Endothelial cell (in vitro differentiated cells): ENCODE measurements at places on chromosomes 12 and 14. TPM values are rescaled to one million over a fixed set of nuclear protein-coding genes. Genes with fewer than 3 reads are reported as not detected.

- DNase-seq: peak; percentile 82
Measured at GRCh38 chr12:122031342-122032216, 9.9 kb downstream of the BCL7A start.

- no peak for DNase-seq
Measured at GRCh38 chr14:22388669-22389595, 200.1 kb downstream of the DAD1 start.

DNA sequence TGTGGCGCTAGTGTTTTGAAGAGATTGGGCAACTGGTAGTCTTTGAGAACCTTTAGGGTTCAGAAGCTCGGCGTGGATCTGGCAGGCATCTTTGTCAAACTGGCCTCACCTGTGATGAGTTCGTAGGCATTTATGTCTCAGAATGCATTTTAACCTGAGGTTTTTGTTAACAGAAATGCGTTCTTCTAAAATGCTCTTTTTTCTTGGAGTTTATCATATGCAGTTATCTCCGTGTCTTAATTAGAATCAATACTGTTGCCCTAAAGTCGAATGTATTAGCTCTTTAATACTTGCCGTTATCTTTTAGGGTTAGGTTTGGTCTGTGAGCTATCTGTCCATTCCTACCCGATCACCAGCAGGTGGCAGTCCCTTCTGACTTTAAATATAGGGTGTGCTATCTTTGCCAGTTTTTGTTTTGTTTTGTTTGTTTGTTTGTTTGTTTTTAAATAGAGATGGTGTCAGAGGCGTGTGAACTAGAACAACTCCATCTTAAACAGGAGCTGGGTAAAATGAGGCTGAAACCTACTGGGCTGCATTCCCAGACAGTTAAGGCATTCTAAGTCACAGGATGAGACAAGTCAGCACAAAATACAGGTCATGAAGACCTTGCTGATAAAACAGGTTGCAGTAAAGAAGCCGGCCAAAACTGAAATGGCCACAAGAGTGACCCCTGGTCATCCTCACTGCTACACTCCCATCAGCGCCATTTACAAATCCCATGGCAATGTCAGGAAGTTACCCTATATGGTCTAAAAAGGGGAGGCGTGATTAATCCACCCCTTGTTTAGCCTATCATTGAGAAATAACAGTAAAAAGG is 1.4 kb downstream of the ATF1 start:
- DNase-seq: peak; percentile 31

The TMEM179 gene
- 0.54 TPM for total RNA-seq

GRCh38 chr12:131041968-131042833 is 88.5 kb downstream of the ADGRD1 start:
- no peak for DNase-seq

- DNase-seq: no peak
Measured at GRCh38 chr14:79552778-79553177, 658.5 kb downstream of the DIO2 start.

The KRT85 gene
- not detected for total RNA-seq

DNA sequence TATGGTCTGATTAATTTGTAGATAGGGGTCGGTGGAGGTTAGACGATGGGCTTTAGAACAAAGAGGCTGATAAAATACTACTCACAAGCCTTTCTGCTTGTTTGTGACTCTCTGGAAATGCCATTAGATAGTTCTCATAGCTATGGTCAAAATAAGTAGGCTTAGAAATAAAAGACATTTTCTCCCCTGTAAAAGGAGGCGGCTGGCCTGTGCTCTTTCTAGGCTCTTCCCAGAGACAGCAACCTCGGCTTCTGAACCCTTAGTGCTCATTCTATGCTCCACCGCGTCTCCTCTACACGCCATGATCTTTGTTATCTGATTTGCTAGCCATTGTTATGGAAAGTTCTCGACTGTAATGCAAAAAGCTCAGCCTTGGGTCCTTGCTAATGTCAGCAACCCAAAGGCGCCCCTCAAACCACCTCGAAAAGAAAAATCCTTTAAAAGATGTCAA is 64.5 kb downstream of the CRADD start:
- DNase-seq: peak; percentile 9

DNA sequence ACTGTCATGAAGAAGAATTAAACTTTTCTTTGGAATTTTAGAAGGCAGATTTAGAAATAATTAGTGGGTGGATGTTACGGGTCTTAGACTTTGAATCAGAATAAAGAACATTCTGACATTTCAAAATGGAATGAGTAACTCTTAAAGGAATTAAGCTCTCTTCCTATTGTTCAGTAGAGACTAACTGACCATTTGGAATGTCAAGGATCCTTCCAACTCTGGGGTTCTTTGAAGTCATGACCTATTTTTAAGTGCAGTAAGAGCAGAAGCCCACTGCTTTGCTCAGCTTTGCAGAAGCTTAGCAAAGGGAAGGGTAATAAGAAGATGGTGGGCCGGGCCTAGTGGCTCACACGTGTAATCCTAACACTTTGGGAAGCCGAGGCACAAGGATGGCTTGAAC is 4.0 kb downstream of the CHURC1 start:
- DNase-seq: no peak

GRCh38 chr12:13288937-13289652 is 92.6 kb downstream of the EMP1 start:
- no peak for DNase-seq

- no peak for DNase-seq
Measured at GRCh38 chr14:79248771-79249170, 962.5 kb downstream of the DIO2 start.

The C12orf42 gene
- 0.77 TPM for total RNA-seq

The PZP gene
- total RNA-seq: 2.2 TPM

- DNase-seq: no peak
Measured at GRCh38 chr14:91363776-91364523, 53.7 kb downstream of the CCDC88C start.

The LRFN5 gene
- 13.3 TPM for total RNA-seq

The DIO2 gene
- 0.10 TPM for total RNA-seq

The TAS2R43 gene
- 0.62 TPM for total RNA-seq

GRCh38 chr12:101002696-101003419 is 207.2 kb downstream of the SLC5A8 start:
- DNase-seq: no peak

GRCh38 chr12:6964605-6965025 is 5.8 kb downstream of the PHB2 start:
- DNase-seq: no peak

GRCh38 chr12:111405859-111406473 is at the start of gene SH2B3:
Gene SH2B3 (plus strand): TSS chr12:111405923. CDS start chr12:111418146, 12,223 bp downstream.
- no peak for DNase-seq

The TUNAR gene
- total RNA-seq: 2.0 TPM

The KLRB1 gene
- not detected for total RNA-seq

- DNase-seq: no peak
Measured at GRCh38 chr12:120678572-120678971, 8.4 kb upstream of the MLEC start.

DNA sequence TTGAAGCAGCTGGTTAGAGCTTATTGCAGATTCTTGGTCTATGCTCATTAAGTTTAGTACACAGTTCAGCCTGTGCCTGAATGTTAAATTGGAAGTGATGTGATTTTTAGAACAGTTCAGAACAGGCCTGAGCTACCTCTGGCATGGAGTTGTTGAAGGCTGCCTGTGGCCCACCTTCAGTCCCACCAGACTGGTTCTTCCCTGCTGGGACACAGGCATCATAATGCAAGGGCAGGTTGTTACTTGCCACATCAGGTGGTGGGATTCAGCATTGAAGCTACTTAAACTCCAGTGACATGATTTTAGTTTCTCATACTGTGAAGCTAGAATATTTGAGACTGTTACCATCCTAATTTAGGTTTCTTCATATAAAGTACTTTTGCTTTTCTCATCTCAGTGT is 49.4 kb downstream of the PROX2 start:
- no peak for DNase-seq

- DNase-seq: no peak
Measured at GRCh38 chr14:102505000-102505619, 4.5 kb downstream of the ANKRD9 start.

The CHPT1 gene
- 6.2 TPM for total RNA-seq

GRCh38 chr12:105431537-105432100 is 101.1 kb downstream of the C12orf75 start:
- DNase-seq: no peak

DNA sequence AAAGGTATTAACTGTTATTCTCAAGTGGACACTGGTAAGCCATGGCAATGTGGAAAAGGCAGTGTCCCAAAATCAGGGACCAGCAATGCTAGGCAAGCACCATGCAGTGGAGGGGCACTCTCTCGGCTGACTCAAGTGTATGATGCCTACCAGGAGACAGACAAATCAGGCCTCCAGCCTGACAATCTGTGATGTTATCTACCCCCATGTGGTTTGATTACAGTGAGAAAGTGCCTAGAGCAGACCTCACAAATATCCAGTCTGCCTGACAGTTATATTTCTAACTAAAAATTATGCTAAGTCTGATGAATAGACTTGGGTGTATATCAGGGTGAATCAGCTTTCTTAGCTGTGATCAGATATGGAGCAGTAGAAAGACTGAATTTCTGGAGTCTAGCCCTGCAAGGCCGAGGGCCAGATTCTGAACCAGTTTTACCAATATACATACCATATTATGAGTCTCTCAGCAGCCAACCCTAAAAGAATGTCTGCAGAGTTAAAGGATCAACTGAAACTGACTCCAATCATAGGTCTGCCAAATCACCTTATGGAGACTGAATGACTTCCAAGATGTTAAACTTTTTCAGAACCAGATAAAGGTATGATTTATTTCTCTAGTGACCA is 3.2 kb downstream of the PLBD1 start:
- DNase-seq: no peak

- no peak for DNase-seq
Measured at GRCh38 chr12:46533723-46534122, 161.2 kb upstream of the SLC38A2 start.

- peak; percentile 79 for DNase-seq
Measured at GRCh38 chr12:131229426-131230339, 276.0 kb downstream of the ADGRD1 start.

DNA sequence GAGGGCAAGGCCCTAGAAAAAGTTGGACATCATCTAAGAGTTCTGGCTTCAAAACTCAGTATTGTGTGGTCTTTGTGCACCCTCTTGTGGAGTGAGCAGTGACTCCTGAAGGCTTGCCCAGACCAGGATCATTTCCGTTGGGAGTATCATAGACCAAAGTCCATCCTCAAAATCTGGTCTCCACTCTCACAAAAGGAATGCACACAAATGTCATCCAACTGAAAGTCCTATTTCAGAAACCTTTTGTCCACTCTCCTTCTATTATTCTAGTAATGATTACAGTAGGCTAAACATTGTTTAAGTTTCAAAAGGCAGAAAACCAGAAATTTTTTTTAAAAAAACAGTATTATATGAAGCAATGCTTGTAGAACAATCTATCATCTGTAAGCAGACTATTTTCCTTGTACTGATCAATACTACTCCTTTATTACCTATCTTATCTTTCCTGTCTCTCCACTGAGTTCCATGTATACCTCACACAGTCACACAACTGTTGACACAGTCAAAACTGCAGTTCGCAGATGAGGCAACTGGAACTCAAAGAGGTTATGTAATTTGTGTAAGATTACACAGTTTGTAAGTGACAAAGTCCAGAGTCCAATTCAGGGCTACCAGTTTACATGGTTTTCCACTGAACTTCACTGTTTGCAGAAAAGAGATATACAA is 41.4 kb downstream of the COX16 start:
- peak; percentile 59 for DNase-seq

The TMEM63C gene
- total RNA-seq: 6.6 TPM

The EML5 gene
- 0.13 TPM for total RNA-seq
